Naive thymus-derived CD4-positive, alpha-beta T cell (primary cell): ENCODE measurements at places on chromosomes 11 and 22. TPM values are rescaled to one million over a fixed set of nuclear protein-coding genes. Genes with fewer than 3 reads are reported as not detected.

The ELMOD1 gene
- total RNA-seq = not detected in 2 replicates

The OTOG gene
- not detected for total RNA-seq

The WNT7B gene
- not detected in 2 replicates for total RNA-seq

The OR2AT4 gene
- not detected in 2 replicates for total RNA-seq

The PDE2A gene
- total RNA-seq = 5.5 TPM

The USP35 gene
- total RNA-seq = 14.6 and 19.2 TPM in 2 replicates

The WNT11 gene
- total RNA-seq = not detected

The SCO2 gene
- 9.5 TPM in 2 replicates for total RNA-seq

The OR52E6 gene
- total RNA-seq = not detected

The YAP1 gene
- total RNA-seq = not detected

The CHRDL2 gene
- total RNA-seq = not detected

The OR2AG1 gene
- not detected for total RNA-seq

The RBFOX2 gene
- total RNA-seq = 1.7 TPM

The CSNK2A3 gene
- 0.66 TPM for total RNA-seq

The MYEOV gene
- not detected in 2 replicates for total RNA-seq

The CRACR2B gene
- total RNA-seq = 0.62 TPM

The PTGDR2 gene
- 1.3 TPM for total RNA-seq

The SLN gene
- not detected for total RNA-seq

The MPZL2 gene
- 1.2 TPM for total RNA-seq

The CD3D gene
- total RNA-seq = 394 TPM

The BIK gene
- 0.94 and 1.1 TPM in 2 replicates for total RNA-seq

The NCAM1 gene
- total RNA-seq = 1.4 TPM

The SCN4B gene
- total RNA-seq = not detected

The OR10A3 gene
- total RNA-seq = not detected

The PTPN5 gene
- total RNA-seq = not detected

The DEUP1 gene
- total RNA-seq = not detected in 2 replicates

The PKDREJ gene
- not detected for total RNA-seq

The COX8A gene
- total RNA-seq = 101 TPM

The SCGB1C1 gene
- total RNA-seq = not detected

The PLXNB2 gene
- 2.9 TPM for total RNA-seq

The SLC22A8 gene
- total RNA-seq = not detected in 2 replicates

The KCNK4 gene
- total RNA-seq = 0.42 TPM

The SERHL2 gene
- 0.99 and 1.4 TPM in 2 replicates for total RNA-seq

The MIAT gene
- total RNA-seq = 48.7 TPM

The LYVE1 gene
- total RNA-seq = not detected in 2 replicates

The KCNJ11 gene
- 0.30 TPM for total RNA-seq

The OR8D4 gene
- not detected for total RNA-seq

The PYGM gene
- 16.2 TPM for total RNA-seq

The PKP3 gene
- not detected for total RNA-seq

The LRRC74B gene
- total RNA-seq = not detected

The MAML2 gene
- total RNA-seq = 68.2 TPM

The PNPLA3 gene
- total RNA-seq = not detected

The UBQLN3 gene
- 0.49 TPM for total RNA-seq

The C11orf65 gene
- 0.50 TPM for total RNA-seq

The MMP13 gene
- total RNA-seq = not detected

The HBE1 gene
- not detected for total RNA-seq

The P2RY6 gene
- total RNA-seq = not detected

The UBTFL1 gene
- total RNA-seq = not detected in 2 replicates

The VWA5A gene
- total RNA-seq = 7.6 and 8.3 TPM in 2 replicates
